ENCODE measurements at places on chromosomes 12 and 14.

DNA sequence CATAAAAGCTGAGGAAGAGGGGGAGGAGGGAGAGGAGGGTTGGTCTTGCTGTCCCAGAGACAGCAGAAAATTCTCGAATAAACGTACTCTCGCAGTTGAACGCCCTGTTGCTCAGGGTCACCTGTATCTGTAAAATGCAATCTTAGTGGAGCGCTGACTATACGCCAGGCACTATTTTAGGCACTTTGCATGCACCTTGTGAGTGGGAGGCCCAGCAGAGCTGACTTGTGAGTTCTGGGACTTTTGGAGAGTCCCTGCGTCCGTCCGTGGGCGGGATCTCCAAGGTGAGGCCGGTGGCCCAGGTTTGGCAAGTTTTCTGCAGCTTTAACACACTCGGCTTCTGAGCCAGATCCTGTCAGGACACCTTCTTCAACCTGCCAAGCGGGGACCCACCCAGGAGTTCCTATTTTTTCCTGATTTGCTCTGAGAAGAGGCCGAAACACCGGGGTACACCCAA, 32.5 kb upstream of the PLEKHG6 start:
- DNase-seq: no peak

DNA sequence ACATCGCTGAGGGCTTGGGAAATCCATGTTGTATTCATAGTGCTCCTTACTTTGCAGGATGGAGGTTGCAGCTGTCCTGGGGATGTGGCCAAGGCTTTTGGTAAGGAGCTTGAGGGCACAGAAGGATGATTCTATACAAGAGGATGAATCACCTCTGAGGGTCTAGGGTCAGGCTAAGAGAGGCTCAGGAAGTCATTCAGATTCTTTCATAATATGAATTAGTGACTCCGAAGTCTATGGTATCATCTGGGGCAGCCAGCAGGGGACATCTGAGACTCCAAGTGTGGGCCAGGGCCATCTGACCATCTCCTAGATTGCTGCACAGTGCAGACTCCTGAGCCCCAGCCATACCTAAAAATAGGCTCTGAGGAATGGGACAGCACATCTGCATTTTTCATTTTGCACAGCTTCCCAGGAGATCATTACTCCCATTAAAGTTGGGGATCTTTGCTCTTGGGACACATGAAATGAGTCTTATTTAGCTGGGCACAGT, 4.8 kb downstream of the GMPR2 start:
- no peak for DNase-seq

DNA sequence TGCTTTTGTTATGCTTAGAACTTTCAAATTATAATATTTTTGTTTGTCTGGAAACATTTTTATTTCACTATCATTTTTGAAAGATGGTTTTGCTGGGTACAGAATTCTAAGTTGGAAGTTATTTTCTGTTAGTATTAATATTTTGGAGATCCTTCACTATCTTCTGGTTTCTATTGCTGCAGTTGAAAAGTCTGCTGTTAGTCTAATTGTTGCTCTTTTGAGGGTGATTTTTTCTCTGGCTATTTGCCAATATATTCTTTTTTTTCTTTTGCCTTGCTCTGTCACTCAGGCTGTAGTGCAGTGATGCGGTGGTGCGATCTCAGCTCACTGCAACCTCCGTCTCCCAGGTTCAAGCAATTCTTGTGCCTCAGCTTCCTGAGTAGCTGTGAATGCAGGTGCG, 28.2 kb upstream of the ARID2 start:
- DNase-seq: no peak

GRCh38 chr12:57037264-57037663, 12.7 kb downstream of the MYO1A start:
- no peak for DNase-seq

DNA sequence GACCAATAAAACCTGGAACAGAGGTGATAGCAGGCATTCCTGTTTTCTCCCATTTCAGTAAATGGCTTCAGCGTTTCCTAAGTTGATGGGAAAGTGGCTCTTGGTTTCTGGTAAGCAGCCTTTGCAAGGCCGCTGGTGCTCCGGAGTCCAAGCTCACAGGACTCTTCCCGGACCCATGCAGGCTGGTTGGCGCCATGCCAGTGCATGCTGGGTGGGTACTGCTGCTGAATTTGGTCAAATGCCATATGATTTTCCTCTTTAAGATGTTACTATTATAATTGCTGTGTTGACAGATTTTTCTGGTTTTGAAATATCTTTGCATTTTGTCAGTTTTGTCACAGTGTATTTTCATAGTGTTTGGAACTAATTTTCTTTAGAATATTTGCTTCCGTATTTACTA, 27.7 kb downstream of the PPP2R5C start:
- no peak for DNase-seq

DNA sequence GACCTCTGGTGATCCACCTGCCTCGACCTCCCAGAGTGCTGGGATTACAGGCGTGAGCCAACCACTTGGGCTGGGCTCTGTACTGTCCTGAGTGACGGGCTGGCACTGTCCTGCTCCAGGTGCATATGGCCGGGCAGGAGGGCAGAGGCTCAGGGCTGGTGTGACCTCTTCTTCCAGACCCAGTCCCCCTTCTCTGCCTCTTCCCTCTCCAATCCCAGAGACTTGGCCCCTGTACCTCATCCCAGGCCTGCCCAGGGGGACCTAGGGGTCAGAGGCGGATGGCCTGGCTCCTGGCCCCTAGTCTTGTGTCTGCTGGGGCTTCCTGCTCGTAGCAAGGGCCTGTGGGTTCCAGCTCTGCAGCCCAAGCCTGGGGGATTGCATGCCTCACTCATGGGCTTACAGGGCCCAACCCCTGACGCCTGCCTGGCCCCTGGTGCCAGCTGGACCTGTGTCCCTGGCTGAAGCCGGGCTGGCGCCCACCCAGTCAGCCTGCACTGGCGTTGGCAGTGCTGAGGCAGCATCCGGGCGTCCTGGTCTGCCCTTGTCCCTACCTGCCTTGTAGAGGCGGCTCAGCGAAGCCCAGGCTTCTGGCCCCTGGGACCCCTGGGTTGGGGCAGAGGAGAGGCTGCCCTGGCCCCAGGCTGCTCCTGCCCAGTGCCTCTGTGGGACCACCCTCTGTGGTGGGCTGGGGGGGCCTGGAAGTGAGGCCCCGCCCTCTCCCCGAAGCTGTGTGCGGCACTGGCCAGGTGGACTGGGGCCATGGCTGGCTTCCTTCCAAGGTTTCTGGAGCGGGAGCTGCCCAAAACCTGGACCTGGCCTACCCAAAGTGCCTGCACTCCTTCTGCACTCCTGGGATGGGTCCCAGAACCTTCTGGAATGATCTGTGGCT, 4.3 kb downstream of the TEDC1 start:
- no peak for DNase-seq

DNA sequence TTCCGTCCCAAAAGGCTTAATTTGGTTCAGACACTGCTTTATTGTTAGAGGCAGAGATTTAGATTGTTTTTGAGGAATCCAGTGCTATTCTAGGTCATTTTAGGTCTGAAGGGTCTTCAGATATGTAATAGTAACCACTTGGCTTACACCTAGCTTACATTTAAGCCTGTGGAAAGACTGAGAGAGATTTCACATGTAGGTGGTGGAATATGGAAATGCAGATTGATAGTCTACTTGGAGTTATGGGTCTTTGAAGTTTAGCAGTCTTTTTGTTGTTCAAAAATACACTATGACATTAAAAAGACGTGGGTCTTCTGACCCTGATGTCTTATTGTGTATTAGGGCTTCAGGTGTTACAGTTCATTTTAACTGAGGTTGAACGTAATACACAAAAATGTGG, 51.4 kb upstream of the CCT2 start:
- DNase-seq: no peak

GRCh38 chr12:45446013-45446412, 230.1 kb downstream of the ANO6 start:
- no peak for DNase-seq

DNA sequence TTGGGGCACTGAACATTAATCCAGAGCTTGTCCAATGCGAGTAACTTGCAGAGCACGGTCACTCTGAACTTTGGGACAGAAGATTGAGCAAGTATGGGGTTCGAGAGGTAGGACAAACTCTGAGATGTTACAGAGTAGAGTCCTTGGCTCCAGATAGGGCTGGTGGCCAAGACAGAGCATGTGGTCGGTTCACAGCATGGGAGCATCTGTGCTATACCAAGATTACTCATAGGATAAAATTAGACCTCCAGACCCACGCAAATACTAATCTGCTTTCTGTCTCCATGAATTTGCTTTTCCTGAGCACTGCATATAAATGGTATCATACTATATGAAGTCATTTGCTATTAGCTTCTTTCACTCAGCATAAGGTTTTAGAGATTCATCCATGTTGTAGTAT, 93.4 kb upstream of the TBX5 start:
- DNase-seq: peak; percentile 74

- no peak for DNase-seq
Observed at GRCh38 chr12:14239350-14239934, 126.0 kb upstream of the ATF7IP start.

GRCh38 chr12:5520831-5521230, 88.9 kb downstream of the NTF3 start:
- DNase-seq: no peak

DNA sequence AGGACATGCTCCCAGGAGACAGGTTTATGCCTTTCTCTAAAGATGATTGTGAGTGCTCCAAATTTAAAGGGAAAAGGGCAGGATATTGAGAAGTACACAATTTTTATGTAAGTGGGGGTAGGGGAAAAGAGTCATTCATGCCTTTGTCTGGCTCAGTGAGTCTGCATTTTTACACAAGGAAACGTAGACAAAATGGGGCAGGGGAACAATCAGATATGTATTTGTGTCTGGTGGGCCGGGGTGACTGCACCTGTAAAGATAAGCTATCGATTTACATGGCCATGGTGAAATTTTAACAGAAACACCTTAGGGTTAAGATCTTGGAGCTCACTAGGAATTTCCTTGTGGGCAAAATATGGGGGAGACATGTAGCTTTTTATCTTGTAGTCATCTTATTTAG, 123.6 kb downstream of the VRK1 start:
- no peak for DNase-seq

GRCh38 chr14:69428289-69428998, 30.0 kb downstream of the SLC39A9 start:
- DNase-seq: no peak

Data from IMR-90 (cell line).